ENCODE measurements at places on chromosomes 3 and 15.

- no peak for DNase-seq
Observed at GRCh38 chr3:132911741-132912415, 126.3 kb upstream of the TMEM108 start.

GRCh38 chr3:186307594-186308221 is 54.3 kb downstream of the DGKG start:
- DNase-seq = no peak

GRCh38 chr3:106825962-106826605 is 551.2 kb upstream of the CCDC54 start:
- DNase-seq = no peak

GRCh38 chr3:160643994-160644393 is 33.0 kb upstream of the ARL14 start:
- no peak for DNase-seq

GRCh38 chr3:42537350-42537749 is 34.9 kb downstream of the VIPR1 start:
- no peak for DNase-seq

- DNase-seq = no peak
Observed at GRCh38 chr3:29384640-29385039, 103.8 kb downstream of the RBMS3 start.

DNA sequence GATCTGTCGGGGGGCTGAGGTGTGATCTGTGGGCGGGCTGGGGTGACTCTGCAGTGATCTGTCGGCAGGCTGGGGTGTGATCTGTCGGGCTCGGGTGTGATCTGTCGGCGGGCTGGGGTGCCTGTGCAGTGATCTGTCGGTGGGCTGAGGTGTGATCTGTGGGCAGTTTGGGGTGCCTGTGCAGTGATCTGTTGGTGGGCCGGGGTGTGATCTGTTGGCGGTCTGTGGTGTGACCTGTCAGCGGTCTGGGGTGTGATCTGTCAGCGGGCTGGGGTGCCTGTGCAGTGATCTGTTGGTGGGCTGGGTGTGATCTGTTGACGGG is 205.1 kb downstream of the XXYLT1 start:
- DNase-seq = no peak

DNA sequence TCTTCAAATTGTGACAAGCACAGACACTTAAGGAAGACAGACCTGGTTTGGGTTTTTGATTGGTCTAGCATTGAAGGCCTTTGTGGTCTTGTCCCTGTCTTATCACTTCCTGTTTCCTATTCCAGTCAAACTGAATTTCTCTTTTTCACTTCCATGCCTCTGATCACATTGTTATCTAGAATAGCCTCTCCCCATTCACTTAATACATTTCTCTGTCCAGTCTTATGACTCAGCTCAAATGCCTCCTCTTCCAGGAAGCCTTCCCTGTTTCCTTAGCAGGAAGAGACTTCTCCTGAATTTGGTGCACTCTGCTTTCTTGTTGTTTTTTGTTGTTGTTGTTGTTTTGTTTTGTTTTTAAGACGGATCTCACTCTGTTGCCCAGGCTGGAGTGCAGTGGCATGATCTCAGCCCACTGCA is 45.5 kb downstream of the LIMD1 start:
- DNase-seq = no peak
